ENCODE measurements at places on chromosomes 7 and 10.

DNA sequence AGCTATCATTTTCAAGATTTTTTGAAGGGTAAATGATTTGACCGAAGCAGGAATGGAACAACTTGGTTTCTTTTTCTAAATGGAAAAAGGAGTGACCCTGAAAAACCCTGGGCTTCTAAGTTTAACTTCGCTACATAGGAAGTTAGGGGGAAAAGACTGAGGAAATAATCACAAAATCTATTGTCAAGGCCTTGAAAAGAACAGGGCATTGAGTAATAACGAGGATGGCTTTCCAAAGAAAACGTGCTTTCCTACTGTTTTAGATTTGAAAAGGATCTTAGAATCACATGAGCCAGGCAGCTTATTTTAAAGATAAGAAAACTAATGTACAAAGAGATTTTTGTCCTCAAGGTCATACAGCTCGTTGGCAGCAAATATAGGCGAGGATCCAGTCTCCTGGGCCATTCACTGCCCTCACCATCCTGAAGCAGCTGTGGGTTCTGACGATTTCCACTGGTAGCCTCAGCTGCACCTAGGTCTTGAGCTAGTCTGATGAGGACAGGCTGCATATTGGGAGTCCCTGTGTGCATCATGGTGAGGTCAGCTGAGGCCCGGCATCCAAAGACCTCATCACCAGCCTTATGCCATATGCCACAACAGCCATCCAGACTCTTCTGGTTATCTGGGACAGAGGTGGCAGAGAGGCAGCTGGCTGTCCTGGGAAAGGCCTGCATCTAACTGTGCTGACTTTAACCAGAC lies 384.7 kb upstream of the NRP1 start:
- no peak for DNase-seq

- no peak for DNase-seq
These were observed 141.9 kb downstream of the TCF7L2 start for GRCh38 chr10:113091920-113092319.

DNA sequence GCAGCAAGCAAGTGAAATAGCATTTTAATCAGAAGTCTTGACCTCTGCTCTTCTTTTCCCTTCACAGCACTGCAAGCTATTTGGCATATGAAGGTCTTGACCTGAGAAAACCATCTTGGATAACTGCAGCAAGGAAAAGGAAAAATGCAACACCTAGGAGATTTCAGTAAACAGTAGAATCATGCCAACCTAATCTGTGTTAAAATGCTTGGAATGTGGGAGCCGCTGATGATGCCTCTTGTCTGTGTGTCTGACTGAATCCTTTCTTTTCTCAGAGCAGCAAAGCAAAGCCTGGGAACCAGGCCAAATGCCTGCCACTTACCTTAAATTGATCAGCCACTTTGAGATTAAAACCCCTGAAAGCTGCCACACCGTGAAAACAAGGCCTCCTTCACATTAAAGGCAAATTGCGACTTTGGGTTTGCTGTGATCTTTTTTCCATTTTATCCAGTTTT lies 80.4 kb upstream of the CDK6 start:
- DNase-seq, result no peak

- no peak for DNase-seq
These were observed 194.2 kb downstream of the BICC1 start for GRCh38 chr10:58706836-58707235.

- no peak for DNase-seq
These were observed 236.1 kb downstream of the PTPRN2 start for GRCh38 chr7:158351481-158351880.

- no peak for DNase-seq
These were observed 102.5 kb downstream of the COL26A1 start for GRCh38 chr7:101465131-101465530.

GRCh38 chr7:101278461-101279292 lies 33.8 kb upstream of the FIS1 start:
- DNase-seq, result no peak

Measured in cerebellar nuclear complex (tissue), 1 donor.